ENCODE measurements at places on chromosomes 2 and 18.
A peak's percentile ranks its signal among the peaks of the same experiment; 100 is the strongest.

- no peak for DNase-seq
Measured at GRCh38 chr2:240024766-240025165, 376 bp downstream of the NDUFA10 start.

GRCh38 chr2:170679607-170680079 lies 35.5 kb upstream of the SP5 start:
- DNase-seq: no peak

DNA sequence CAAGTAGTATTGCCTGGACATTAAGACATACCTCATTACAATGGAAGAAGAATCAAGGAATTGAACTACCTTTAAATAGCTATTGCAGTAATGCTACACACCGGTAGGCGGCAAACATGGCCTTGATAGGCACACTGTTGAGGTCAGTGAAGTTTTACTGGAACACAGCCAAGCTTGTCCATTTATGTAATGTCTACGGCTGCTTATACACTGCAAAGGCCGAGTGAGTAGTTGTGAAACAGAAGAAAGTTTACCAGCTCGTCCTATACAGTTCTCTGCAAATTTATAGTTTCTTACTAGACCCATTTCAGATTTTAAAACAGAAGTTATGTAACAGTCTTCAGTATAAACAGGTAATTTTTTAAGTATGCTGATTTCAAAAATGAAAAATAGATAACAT lies 38.8 kb downstream of the PPP4R1 start:
- DNase-seq: no peak

GRCh38 chr2:28633204-28633603 lies 118.4 kb upstream of the PPP1CB start:
- DNase-seq: no peak

- DNase-seq: peak; percentile 64
Measured at GRCh38 chr2:4628998-4629501, 925.7 kb downstream of the DCDC2C start.

- no peak for DNase-seq
Measured at GRCh38 chr18:78979730-78980278, at the start of gene SALL3. Gene SALL3, plus strand, starts transcription at chr18:78979818. Its CDS starts 457 bp downstream, at chr18:78980275.

Data from NCI-H1092 (cell line).